Esophagus squamous epithelium (tissue), 5 donors: ENCODE measurements at places on chromosomes 11 and 22.
A peak's percentile ranks its signal among the peaks of the same experiment; 100 is the strongest.

GRCh38 chr22:23531966-23532705, 48.0 kb downstream of the IGLL1 start:
- DNase-seq = no peak
- no peak overlapping the region for H3K27ac ChIP-seq
- H3K27me3 ChIP-seq = no peaks in the 10 kb centered on the region

DNA sequence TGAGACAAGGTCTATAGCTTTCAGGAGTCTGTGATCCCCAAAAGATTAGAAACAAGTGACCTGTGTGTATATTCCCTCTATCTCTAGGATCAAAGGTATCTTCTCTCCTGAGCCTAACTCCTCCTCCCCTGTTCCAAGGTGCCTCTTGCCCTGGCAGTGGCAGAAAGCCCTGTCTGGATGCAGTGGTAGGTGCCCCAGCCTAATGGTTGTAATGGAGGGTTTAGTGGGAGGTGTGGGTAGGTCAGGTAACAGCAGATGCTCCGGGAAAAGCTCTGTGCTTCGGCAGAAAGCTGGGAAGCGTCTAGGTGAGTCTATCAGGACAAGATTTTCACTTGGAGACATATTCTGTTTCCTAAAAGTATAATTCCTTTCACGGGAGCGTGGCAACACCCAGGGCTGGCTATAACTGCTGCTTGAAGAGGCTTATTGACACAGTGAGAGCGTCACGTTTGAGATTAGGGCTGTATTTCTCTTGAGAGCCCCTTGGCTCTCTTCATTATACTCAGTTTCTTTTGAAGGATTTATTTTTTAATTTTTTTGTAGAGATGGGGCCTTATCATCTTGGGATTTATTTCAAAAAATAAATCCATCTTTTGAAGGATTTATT, 49.5 kb downstream of the PRR5L start:
- no peaks in the 10 kb centered on the region for H3K4me1 ChIP-seq
- H3K36me3 ChIP-seq = no peaks in the 10 kb centered on the region

DNA sequence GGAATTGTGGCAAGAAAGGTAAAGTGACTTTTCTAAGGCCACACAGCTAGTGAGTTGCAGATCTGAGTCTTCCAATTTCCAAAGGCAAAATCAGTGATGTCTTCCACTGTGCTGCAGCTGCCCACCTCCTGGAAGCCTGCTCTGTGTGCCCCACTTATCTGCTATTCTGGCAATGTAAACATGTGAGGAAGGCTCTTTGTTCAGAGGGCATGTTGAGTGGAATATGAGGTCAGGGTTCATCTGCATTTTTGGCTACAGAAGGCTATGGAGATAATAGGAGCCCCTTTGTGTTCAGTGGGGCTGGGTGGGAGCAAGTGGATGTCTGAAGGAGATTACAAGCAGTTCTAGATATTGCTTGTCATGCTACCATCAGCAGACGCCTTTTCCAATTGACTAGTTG, 396.2 kb downstream of the BUD13 start:
- no peaks in the 10 kb centered on the region for H3K4me1 ChIP-seq
- no peaks in the 10 kb centered on the region for H3K36me3 ChIP-seq
- H3K27me3 ChIP-seq = no peaks in the 10 kb centered on the region
- H3K27ac ChIP-seq = no peak overlapping the region
- no peak for DNase-seq
- no peak overlapping the region for H3K4me3 ChIP-seq

GRCh38 chr11:68617925-68618809, 66.2 kb upstream of the GAL start:
- peaks cover 17% of the 10 kb centered on the region for H3K36me3 ChIP-seq
- H3K27me3 ChIP-seq = no peaks in the 10 kb centered on the region
- H3K27ac ChIP-seq = no peak overlapping the region
- DNase-seq = no peak

- H3K4me1 ChIP-seq = no peaks in the 10 kb centered on the region
- H3K4me3 ChIP-seq = no peak overlapping the region
- DNase-seq = no peak
- no peaks in the 10 kb centered on the region for H3K27me3 ChIP-seq
- H3K27ac ChIP-seq = no peak overlapping the region
Observed at GRCh38 chr22:19914201-19914943, 27.2 kb upstream of the COMT start.

GRCh38 chr11:129412494-129412893, 36.8 kb downstream of the BARX2 start:
- no peak overlapping the region for H3K27ac ChIP-seq
- no peaks in the 10 kb centered on the region for H3K27me3 ChIP-seq

- peak overlapping the region; percentile 97 for H3K27ac ChIP-seq
- no peaks in the 10 kb centered on the region for H3K27me3 ChIP-seq
- no peak for DNase-seq
- peaks cover 31% of the 10 kb centered on the region for H3K4me1 ChIP-seq
Observed at GRCh38 chr22:46007003-46007847, 30.3 kb upstream of the WNT7B start.

DNA sequence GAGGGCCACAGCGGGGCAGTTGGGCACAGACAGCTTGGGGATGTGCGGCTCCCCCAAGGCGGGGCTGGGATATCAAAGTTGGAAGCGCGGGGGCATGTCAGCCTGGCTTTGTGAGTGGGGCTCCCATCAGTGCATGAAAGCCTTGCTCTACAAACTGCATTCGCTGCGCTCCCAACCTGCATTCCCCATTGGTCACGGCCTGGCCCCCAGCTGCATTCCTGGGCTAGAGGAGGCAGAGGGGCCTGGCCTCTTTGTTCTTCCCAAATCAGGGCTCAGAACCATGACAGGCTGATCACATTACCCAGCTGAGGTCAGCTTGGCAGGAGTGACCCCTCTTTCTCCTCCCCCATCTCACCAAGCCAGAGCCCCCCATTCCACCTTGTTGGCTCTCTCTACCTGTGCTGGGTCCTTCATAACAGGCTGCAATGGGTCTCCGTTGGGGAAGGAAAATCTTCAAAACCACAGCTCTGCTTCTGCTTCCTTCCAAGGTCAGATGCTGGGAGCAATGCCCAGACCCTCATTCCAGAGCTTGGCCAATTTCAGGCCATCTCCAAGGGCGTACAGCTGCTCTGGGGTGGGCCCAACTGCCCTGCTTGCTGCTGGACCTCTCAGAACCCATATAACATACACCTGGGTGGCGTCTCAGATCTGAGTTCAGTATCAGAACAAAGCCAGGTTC, 38.7 kb upstream of the CDON start:
- no peak overlapping the region for H3K4me3 ChIP-seq
- H3K36me3 ChIP-seq = no peaks in the 10 kb centered on the region
- H3K27me3 ChIP-seq = no peaks in the 10 kb centered on the region
- H3K27ac ChIP-seq = no peak overlapping the region
- no peak for DNase-seq
- peaks cover 6% of the 10 kb centered on the region for H3K4me1 ChIP-seq

GRCh38 chr11:83403691-83404389, 117.7 kb upstream of the CCDC90B start:
- DNase-seq = no peak
- H3K36me3 ChIP-seq = no peaks in the 10 kb centered on the region
- no peaks in the 10 kb centered on the region for H3K27me3 ChIP-seq

GRCh38 chr11:2160736-2161259, at the start of gene INS:
INS (minus strand) TSS chr11:2161209; CDS start chr11:2160971, 238 bp downstream.
- no peak for DNase-seq
- no peaks in the 10 kb centered on the region for H3K27me3 ChIP-seq
- H3K27ac ChIP-seq = no peak within 1 kb of the TSS
- H3K4me3 ChIP-seq = no peak within 1 kb of the TSS
- no peaks in the 10 kb centered on the region for H3K36me3 ChIP-seq

- no peaks in the 10 kb centered on the region for H3K27me3 ChIP-seq
- no peaks in the 10 kb centered on the region for H3K36me3 ChIP-seq
- H3K4me3 ChIP-seq = no peak overlapping the region
- no peak for DNase-seq
- no peaks in the 10 kb centered on the region for H3K4me1 ChIP-seq
Observed at GRCh38 chr11:46159680-46160079, 38.4 kb upstream of the PHF21A start.

- no peak overlapping the region for H3K4me3 ChIP-seq
- no peaks in the 10 kb centered on the region for H3K36me3 ChIP-seq
- H3K27ac ChIP-seq = no peak overlapping the region
Observed at GRCh38 chr22:32824531-32825312, 23.2 kb downstream of the TIMP3 start.

GRCh38 chr11:106656646-106657045, 361.6 kb downstream of the GUCY1A2 start:
- no peak overlapping the region for H3K4me3 ChIP-seq
- H3K4me1 ChIP-seq = no peaks in the 10 kb centered on the region
- H3K27ac ChIP-seq = no peak overlapping the region
- H3K27me3 ChIP-seq = no peaks in the 10 kb centered on the region
- H3K36me3 ChIP-seq = no peaks in the 10 kb centered on the region
- DNase-seq = no peak

GRCh38 chr11:69524291-69524882, 42.9 kb downstream of the LINC01488 start:
- H3K36me3 ChIP-seq = no peaks in the 10 kb centered on the region
- no peak overlapping the region for H3K27ac ChIP-seq
- no peaks in the 10 kb centered on the region for H3K27me3 ChIP-seq
- no peak overlapping the region for H3K4me3 ChIP-seq
- H3K4me1 ChIP-seq = peaks cover 23% of the 10 kb centered on the region

DNA sequence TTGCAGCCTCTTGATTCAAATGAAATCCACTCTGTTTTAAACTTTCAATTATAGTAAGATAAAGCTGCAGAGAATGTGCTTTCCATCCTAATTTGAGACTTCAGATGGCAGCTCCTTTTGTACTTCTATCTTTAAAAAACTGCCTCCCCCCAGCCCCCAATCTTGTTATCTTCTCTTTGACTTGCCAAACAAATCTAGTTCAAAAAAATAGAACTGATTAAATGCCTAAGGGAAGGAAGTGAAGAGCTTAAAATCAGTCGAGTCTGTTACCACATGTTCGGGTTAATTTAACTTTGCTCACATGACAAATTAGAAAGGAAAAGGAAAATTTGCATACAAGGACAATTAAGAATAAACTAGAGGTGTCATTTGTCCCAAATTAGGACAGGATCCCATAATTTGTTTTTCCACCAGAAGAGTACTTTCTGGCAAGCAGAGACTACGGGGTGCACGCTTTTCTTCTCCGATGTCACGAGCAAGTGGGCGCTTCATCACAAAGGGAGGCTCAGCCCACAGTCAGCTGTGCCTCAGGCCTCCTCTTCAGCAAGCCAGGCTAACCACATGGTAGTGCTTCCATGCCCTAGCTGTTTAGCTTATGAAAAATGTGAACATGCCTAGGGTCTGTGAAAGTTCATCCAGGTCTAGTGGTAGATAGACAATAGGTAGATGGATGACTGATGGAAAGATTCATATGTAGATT, 69.0 kb upstream of the LDLRAD3 start:
- H3K4me3 ChIP-seq = no peak overlapping the region
- no peaks in the 10 kb centered on the region for H3K27me3 ChIP-seq
- DNase-seq = no peak
- no peaks in the 10 kb centered on the region for H3K36me3 ChIP-seq
